ENCODE measurements at places on chromosomes 2 and 18. TPM values are rescaled to one million over a fixed set of nuclear protein-coding genes. Genes with fewer than 3 reads are reported as not detected.

IKZF2 gene
- total RNA-seq = 9.1 TPM

DNA sequence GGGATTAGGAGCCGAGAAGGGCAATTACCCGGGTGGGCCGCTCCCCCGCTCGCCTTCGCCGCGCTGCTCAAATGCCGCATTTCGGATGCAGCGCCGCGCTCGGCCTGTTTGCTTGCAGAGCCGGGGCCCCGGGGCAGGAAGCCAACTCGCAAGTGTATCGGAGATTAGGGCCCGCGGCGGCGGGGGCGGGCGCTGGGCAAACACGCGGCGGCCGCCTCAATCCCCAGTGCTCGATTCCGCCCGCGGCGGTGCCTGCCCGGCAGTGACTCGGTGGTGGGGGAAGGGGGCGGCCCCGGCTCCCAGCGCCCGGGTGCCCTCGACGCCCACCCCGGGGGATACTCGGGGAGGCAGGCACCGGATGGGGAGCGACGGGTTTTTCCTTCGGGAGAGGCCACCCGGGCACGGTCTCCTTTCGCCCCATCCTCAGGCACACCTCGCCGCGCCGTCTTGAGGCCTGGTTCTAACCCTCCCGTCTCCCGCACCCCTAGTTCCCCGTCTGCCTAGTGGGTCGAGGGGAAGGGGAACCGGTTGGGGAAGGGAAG lies 26.6 kb upstream of the NOTO start:
- H3K36me3 ChIP-seq = no peaks in the 10 kb centered on the region
- peaks cover 21% of the 10 kb centered on the region for H3K4me1 ChIP-seq
- peak overlapping the region; percentile 19 for H3K4me3 ChIP-seq
- H3K27ac ChIP-seq = no peak overlapping the region
- DNase-seq = peak; percentile 93

DNA sequence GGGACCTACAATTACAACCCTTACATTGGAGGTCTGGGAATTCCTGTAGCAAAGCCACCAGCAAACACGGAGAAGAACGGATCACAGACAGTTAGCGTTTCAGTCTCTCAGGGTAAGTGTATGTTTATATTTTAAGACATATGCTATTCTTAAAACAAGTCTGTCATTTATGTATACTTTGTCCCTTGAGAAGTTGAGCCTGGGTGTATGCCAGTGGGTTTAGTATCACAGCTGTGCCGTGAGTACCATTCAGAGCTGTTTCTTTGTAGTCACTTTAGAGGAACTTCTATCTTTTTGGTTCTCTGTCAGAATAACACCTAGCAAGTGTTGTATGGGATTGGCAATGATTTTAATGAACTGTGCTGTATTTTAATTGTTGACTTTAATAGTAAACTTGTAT lies 125.6 kb downstream of the BIRC6 start:
- no peaks in the 10 kb centered on the region for H3K36me3 ChIP-seq
- H3K4me1 ChIP-seq = no peaks in the 10 kb centered on the region
- no peak for DNase-seq
- H3K27me3 ChIP-seq = no peaks in the 10 kb centered on the region
- H3K27ac ChIP-seq = no peak overlapping the region

- no peak overlapping the region for H3K27ac ChIP-seq
- no peaks in the 10 kb centered on the region for H3K36me3 ChIP-seq
- no peak for DNase-seq
- H3K4me1 ChIP-seq = peaks cover 5% of the 10 kb centered on the region
- H3K4me3 ChIP-seq = no peak overlapping the region
These were observed 31.9 kb downstream of the KLHL23 start for GRCh38 chr2:169765523-169765922.

GRCh38 chr2:96788442-96789244 lies 27.4 kb upstream of the CNNM3 start:
- H3K4me3 ChIP-seq = no peak overlapping the region
- peak; percentile 57 for DNase-seq
- no peak overlapping the region for H3K27ac ChIP-seq
- no peaks in the 10 kb centered on the region for H3K27me3 ChIP-seq
- no peaks in the 10 kb centered on the region for H3K36me3 ChIP-seq

RESP18 gene
- total RNA-seq = 0.71 TPM

ABCG5 gene
- total RNA-seq = not detected

GRCh38 chr2:180709392-180710145 lies 270.8 kb upstream of the UBE2E3 start:
- H3K27ac ChIP-seq = no peak overlapping the region
- H3K36me3 ChIP-seq = no peaks in the 10 kb centered on the region
- H3K4me3 ChIP-seq = no peak overlapping the region
- H3K4me1 ChIP-seq = peaks cover 7% of the 10 kb centered on the region
- DNase-seq = no peak

GRCh38 chr2:15733867-15734673 lies 142.4 kb downstream of the DDX1 start:
- H3K4me3 ChIP-seq = no peak overlapping the region
- peaks cover 24% of the 10 kb centered on the region for H3K4me1 ChIP-seq
- no peaks in the 10 kb centered on the region for H3K27me3 ChIP-seq

DNA sequence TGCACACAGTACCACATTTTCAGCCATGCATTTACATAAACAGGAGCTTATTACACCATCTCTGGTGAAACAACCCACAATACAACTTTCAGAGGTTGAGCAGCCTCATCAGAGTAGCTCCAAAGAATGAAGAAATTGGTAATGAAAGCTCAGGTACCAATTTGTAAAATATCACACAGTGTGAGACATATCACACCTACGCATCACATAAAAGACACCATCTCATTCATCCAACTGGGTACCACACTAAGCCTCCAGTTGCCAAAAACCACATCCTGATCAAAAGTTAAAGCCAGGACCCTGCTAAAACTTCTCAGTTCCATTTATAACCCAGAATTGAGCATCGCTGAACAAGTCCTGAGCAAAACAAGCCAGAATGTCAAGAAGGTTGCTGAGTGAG lies 4.6 kb downstream of the TMEM163 start:
- no peak overlapping the region for H3K4me3 ChIP-seq
- no peaks in the 10 kb centered on the region for H3K36me3 ChIP-seq
- H3K27me3 ChIP-seq = no peaks in the 10 kb centered on the region
- H3K4me1 ChIP-seq = peaks cover 8% of the 10 kb centered on the region

PLGLB2 gene
- 1.3 TPM for total RNA-seq

- DNase-seq = no peak
- no peaks in the 10 kb centered on the region for H3K36me3 ChIP-seq
- H3K4me3 ChIP-seq = no peak overlapping the region
- H3K27me3 ChIP-seq = no peaks in the 10 kb centered on the region
- peaks cover 11% of the 10 kb centered on the region for H3K4me1 ChIP-seq
These were observed 153.5 kb downstream of the AGPS start for GRCh38 chr2:177545981-177546585.

GRCh38 chr2:16716944-16717343 lies 51.3 kb upstream of the CYRIA start:
- H3K4me1 ChIP-seq = no peaks in the 10 kb centered on the region
- no peak for DNase-seq
- no peaks in the 10 kb centered on the region for H3K27me3 ChIP-seq
- no peak overlapping the region for H3K4me3 ChIP-seq
- H3K36me3 ChIP-seq = no peaks in the 10 kb centered on the region
- no peak overlapping the region for H3K27ac ChIP-seq

ECEL1 gene
- 2.7 TPM for total RNA-seq

- H3K36me3 ChIP-seq = no peaks in the 10 kb centered on the region
- H3K27ac ChIP-seq = no peak overlapping the region
- H3K4me3 ChIP-seq = no peak overlapping the region
- DNase-seq = peak; percentile 29
These were observed 8.8 kb downstream of the PRLH start for GRCh38 chr2:237574894-237575868.

DNA sequence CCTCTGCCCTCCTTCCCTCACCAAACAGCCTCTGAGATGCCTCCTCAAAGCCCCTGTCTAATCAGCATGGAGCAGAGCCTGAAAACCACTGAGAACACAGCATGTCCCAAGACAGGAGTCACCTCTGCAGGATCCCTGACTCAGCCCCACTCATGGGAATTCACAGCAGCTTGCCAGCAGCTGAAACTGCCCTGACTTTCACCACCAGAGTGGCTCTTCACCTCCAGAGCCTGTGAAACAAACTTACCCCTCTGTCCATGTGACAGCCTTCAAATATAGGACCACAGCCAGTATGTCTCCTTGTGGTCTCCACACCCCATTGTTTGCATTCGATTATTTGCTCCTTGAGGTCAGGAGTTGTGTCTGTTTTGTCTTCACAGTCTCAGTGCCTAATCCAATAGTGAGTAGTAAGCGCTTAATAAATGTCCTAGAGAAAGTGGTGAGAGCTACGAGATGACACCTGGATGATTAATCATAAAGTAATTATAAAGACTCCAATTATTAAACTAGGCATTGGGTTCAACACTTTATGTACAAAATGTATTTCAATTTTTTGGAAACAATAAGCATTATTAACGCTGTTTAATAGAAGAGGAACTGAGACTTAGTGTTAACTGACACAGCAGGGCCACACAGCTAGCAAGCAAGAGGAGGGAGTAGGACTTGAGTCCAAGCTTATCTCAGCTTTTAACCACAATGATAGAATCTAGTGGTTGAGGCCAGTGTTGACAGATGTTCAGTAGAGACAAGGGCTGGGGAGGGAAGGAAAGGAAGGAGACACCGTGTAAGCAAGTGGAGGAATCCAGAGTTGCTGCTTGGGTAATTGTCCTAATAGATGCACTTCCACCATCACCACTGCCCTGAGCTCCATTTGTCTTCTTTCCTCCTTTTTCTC lies 358.7 kb upstream of the TNP1 start:
- no peak overlapping the region for H3K27ac ChIP-seq
- H3K4me3 ChIP-seq = no peak overlapping the region
- H3K27me3 ChIP-seq = no peaks in the 10 kb centered on the region
- H3K4me1 ChIP-seq = peaks cover 7% of the 10 kb centered on the region
- DNase-seq = no peak

DCDC2C gene
- total RNA-seq = 12.1 TPM

PAIP2B gene
- total RNA-seq = 3.3 TPM

ACMSD gene
- total RNA-seq = not detected

PTPN4 gene
- 58.5 TPM for total RNA-seq

INHA gene
- 325 TPM for total RNA-seq

TXNDC2 gene
- 30.5 TPM for total RNA-seq

Measured in testis (tissue), 5 donors.